ENCODE measurements at places on chromosomes 12 and 14. TPM values are rescaled to one million over a fixed set of nuclear protein-coding genes. Genes with fewer than 3 reads are reported as not detected.

DNA sequence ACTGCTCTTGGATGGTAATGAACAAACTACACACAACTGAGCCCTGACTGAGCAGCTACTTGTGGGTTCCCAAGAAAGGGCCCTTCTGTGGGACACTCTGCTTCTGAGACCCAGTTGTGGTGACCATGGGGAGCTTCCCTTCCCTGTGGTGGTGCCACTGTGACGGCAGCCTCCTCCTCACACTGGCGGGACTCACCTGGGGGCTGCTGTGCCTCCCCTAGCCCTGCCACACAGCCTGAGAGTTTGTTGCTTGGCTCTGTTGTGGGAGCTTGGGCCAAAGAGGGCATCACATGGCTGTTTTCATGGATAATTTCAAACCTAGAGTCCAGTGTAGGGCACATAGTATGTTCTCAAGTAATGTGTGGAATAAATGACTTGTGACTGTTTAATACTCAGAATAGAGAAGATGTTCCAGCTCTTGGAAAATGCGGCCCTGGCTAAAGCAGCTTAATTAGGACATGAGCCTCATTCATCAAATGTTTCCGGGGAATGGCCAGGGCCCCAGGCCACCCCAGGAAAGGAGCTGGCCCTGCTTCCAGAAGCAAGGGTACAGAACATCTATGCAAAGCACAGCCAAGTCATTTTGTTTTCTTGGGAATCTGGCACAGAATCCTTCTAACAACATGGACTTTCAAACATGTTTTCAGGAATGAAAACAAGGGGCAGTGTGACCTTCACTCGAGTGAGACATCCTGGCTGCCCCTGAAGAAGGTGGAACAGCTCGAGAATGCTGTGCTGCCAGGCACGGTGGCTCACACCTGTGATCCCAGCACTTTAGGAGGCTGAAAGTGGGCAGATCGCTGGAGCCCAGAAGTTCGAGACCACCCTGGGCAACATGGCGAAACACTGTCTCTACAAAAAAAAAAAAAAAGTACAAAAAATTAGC is 21.2 kb downstream of the ZFYVE21 start:
- DNase-seq, result no peak

GRCh38 chr12:49934505-49934904 is 16.0 kb upstream of the AQP2 start:
- no peak for DNase-seq

The DPPA3 gene
- not detected for total RNA-seq

DNA sequence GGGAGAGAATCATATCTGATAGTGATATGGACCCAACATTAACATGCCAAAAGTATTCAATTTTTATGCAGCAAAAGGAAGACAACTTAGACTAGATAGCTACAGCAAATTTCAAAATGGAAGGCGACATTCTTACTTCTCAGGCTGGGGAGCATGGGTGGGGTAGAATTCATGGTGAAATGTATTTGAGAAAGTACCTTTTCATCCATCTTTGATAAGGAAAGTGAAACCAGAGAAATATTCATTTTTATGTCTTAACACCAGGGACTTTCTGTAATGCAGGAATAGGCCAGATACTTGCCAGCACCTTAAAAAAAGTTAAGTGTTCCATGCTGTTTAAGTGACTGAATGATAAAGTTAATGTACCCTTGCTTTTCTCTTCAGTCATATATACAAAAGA is 13.4 kb downstream of the BTG1 start:
- DNase-seq, result no peak

- DNase-seq, result no peak
Observed at GRCh38 chr12:19799216-19799615, 359.9 kb downstream of the AEBP2 start.

The SDR9C7 gene
- 11.0 TPM for total RNA-seq

- DNase-seq, result no peak
Observed at GRCh38 chr12:30932881-30933280, 6.3 kb downstream of the TSPAN11 start.

DNA sequence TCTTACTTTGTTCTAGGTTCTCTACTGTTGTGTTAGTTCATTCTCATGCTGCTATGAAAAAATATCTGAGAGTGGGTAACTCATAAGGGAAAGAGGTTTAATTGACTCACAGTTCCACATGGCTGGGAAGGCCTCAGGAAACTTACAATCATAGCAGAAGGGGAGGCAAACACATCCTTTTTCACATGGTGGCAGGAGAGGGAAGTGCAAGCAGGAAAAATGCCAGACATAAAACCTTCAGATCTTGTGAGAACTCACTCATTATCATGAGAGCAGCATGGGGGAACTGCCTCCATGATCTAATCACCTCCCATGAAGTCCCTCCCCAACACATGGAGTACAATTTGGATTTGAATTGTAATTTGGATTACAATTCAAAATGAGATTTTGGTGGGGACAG is 69.6 kb downstream of the MGST1 start:
- DNase-seq, result no peak

The LRTM2 gene
- total RNA-seq, result not detected
